Liver (tissue), 10 donors: ENCODE measurements at places on chromosomes 12 and 14. TPM values are rescaled to one million over a fixed set of nuclear protein-coding genes. Genes with fewer than 3 reads are reported as not detected.

SLC10A1 gene
- 52.2 TPM for polyA plus RNA-seq

C14orf132 gene
- polyA plus RNA-seq, result 1.8 TPM

SAMD4A gene
- 11.2 TPM for polyA plus RNA-seq

CMA1 gene
- 0.81 TPM for polyA plus RNA-seq

SLC17A8 gene
- 0.20 TPM for polyA plus RNA-seq

SERPINA10 gene
- 363 TPM for polyA plus RNA-seq

C12orf56 gene
- 0.24 TPM for polyA plus RNA-seq

ERP27 gene
- polyA plus RNA-seq, result 0.43 TPM

ADCY6 gene
- 4.3 TPM for polyA plus RNA-seq

CIROP gene
- not detected for polyA plus RNA-seq

DUSP16 gene
- polyA plus RNA-seq, result 28.2 TPM

LLPH gene
- polyA plus RNA-seq, result 10.1 TPM

HHIPL1 gene
- 0.99 TPM for polyA plus RNA-seq

RFLNA gene
- polyA plus RNA-seq, result 0.05 TPM

SYCP3 gene
- not detected for polyA plus RNA-seq

TESPA1 gene
- polyA plus RNA-seq, result 0.10 TPM

SPX gene
- polyA plus RNA-seq, result 0.30 TPM

BEGAIN gene
- 0.11 TPM for polyA plus RNA-seq

SLC35E3 gene
- 6.0 TPM for polyA plus RNA-seq
